ENCODE measurements at places on chromosomes 2 and 18.

DNA sequence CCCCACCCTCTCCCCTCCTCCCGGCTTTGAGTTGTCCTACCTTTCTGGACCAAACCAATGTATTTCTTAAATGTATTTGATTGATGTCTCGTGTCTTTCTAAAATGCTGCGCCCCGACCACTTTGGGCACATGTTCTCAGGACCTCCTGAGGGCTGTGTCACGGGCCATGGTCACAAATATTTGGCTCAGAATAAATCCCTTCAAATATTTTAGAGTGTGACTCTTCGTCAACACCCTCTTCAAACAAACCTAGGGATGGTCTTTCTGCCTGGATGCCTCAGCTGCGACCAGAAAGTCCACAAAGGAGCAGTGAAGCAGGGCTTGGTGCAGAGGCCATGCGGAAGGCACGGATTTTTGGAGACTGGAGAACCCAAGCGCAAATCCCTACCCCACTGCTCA lies 1.1 kb upstream of the SLC35F6 start:
- DNase-seq = no peak

DNA sequence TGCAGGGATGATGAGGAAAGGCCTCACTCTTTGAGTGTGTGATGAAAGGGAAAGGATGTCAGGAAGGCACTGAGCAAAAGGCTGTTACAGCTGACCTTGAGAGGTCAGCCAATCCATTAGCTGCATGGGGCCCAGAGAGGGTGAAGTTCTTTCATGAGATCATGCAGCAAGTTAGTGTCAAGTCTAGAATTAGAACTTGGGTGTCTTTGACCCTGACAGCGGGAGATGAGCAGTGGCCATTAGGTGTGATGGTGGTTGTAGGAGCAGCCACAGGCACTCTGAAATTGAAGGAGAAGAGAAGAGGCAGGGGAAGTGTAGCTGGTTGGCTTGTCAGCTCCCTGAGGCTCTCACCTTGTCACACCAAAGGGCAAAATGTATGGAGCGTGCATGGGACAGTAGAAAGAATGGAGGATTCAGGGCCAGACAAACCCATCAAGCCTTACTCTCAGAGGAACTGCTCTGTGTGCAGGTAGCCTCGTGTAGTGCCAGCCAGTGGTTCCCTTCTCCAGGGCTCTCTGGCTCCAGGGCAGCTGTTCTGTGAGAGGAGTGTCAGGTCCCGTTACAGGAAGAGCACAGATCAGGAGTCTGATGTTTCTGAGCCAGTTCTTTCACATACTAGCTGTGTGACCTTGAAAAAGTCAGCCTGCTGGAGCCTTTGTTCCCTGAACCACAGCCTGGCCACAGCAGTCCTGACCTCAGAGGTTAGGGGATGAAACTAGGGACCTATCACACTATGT lies 35.9 kb downstream of the MAP4K4 start:
- DNase-seq = no peak

- no peak for DNase-seq
Observed at GRCh38 chr18:13437034-13437433, 218.5 kb downstream of the LDLRAD4 start.

GRCh38 chr2:158253170-158253569 lies 151.5 kb downstream of the UPP2 start:
- no peak for DNase-seq

DNA sequence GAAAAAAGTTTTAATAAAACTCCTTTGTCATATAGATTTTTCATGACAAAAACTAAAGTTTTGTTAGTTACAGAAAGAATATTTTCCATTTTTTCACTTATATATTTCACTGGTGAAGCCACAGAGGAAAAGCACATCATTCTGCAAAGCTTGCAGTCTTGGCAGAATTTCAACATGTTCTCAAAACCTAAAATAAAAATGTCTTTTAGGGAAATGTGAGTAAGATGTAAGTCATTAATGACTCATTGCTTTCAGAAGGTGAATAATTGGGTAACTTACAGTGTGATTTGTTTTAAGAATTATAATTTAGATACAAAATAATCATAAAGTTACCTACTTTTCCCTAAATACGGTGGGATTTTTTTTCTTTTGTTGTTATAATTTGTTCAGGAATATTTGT lies 43.4 kb upstream of the TNFRSF11A start:
- DNase-seq = peak; percentile 48
